ENCODE measurements at places on chromosomes 7 and 10.
A peak's percentile ranks its signal among the peaks of the same experiment; 100 is the strongest.

DNA sequence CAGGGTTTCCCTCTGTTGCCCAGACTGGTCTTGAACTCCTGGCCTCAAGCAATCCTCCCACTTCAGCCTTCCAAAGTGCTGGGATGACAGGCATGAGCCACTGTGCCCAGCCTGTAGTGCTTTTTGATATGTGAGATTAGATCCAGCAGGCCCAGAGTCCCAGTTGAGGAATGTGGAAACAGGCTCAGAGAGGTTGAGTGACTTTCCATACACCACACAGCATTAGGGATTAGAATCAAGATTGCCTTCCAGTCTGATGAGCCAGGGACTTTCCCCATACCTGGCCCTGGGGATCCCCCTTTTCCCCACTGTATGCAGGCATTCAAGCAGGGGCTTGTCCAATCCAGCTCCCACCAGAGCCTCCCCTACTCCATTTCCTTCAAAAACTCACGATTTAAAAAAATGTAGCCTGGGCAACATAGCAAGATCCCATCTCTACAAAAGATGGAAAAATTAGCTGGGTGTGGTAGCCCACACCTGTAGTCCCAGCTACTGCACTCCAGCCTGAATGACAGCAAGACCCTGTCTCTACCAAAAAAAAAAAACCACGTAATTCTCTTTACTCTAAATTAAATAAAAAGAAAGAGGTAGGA lies 75.0 kb upstream of the GTF2I start:
- DNase-seq = no peak

DNA sequence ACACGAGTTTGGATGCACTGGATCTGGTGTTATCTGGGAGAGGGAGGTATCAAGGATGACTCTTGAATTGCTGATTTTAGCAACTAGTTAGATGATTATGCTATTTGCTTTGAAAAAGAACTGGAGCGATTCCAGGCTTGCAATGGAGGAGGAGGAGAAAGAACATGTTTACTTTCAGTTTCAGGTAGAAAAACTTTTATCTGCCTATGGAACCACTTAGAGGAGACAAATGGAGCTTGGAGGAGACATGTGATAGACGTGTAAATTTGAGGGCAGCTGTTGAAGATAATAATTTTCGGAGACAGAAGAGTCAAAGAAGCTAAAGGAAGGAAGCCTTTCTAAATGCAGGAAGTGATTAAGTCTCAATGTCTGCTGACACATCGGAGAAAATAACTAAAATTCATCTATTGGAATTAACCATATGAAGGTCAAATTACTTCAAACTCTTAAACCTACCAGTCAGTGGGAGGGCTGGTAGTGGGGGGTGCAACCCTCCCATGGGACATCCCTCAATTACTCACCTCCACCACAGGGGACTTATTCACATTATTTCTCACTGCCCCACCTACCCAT lies 56.4 kb upstream of the GNAI1 start:
- no peak for DNase-seq

DNA sequence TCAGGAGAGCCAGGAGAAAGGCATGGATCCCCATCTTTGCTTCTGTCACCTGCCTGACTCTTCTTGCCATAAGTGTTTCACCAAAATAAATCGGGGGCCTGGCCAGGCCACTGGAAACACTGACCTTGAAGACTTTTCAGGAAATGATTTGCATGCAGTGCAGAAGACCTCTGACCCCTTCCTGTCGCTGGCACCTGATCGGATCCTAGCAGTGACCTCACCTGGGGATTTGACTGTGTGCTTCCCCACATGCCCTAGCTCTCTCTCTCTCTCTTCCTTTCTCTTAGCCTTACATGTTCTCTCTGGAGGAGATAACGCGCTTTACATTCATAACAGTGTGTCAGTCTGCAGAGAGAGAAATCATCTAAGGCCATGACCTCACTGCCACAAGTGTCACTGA lies 243.0 kb downstream of the PRPF18 start:
- no peak for DNase-seq

GRCh38 chr7:101235522-101235921 lies 2.1 kb downstream of the CLDN15 start:
- DNase-seq = no peak

DNA sequence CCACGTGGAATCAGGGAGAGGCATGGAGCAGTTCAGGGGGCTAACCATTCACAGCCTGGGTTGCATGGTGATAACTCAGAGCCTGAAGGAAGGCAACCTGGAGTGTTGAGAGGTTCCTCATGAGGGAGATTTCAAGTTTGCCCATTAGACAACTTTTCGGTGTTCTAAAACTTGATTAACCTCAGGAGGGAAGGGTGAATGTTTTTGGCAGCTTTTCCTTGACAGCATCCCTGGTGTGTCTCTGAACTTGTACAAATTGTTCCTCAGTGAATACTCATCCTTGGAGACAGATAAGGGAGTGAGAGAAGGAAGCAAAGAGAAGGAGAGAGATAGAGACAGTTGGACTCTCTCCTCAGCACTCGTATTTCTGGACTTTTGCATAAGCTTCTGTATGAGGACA lies at the start of gene OR9A4:
TSS of gene OR9A4 (plus strand) at position 301 of the 400 bp plus-strand sequence. CDS start 2,477 bp downstream, outside the sequence.
- no peak for DNase-seq

DNA sequence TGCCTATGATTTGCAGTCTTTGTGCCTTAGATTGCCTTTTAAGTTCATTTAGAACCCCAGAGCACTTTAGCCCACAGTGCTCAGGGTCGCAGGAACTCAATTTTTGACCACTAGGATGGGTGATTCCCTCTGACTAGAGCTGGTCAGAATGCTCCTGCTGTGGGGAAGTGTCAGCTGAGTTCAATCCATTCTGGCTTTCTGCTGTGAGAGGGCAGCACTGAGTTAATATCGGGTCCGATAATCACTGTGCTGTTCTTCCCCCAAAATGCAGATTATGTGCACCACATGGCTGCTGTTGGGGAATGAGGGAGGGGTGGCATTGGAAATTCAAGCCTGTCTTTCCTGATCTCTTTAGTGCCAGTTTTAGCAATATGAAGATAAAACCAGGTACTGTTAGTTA lies 886.4 kb downstream of the DNAJB9 start:
- DNase-seq = no peak

DNA sequence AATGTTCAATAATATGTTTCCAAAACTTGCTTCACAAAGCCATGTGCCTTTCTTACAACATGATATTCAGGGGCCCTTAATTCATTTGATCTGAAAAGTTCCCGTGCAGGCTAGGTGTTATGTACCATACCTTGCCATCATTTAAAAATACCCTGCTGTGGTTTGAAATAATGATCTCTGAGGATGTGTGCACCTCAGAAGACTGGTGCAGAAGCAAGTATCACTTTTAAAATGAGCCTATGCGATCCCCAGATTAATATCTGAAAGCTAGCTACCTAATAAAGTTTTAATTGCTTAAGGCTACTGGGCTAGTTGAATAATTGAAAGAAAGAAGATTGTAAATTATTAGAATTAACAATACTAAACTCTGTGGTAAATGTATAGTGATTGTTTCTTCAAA lies 262.4 kb downstream of the CDK14 start:
- no peak for DNase-seq

DNA sequence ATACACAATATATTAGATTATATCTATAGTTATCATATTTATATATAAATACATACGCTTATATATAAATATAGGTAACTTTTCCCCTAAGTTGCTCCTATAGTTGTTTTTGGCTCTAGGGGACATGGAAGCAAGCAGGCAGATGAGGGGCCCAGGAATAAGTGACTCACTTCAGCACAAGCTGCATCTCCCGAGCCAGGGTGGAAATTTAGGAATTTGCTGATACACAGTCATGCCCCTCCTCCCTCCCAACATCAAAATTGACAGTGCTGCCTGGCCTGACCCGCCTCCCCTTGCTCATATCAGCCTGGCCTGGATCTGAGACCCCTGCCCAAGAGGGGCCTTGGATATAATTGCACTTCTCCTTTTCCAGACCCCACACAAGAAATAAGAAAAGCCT lies 33.8 kb downstream of the MKI67 start:
- no peak for DNase-seq

GRCh38 chr10:61902445-61903220 lies 1.1 kb downstream of the ARID5B start:
- DNase-seq = peak; percentile 79

- DNase-seq = no peak
These were observed 192.3 kb upstream of the PRSS58 start for GRCh38 chr7:142450206-142450605.

- no peak for DNase-seq
These were observed 59.3 kb upstream of the NMT2 start for GRCh38 chr10:15227611-15228372.

DNA sequence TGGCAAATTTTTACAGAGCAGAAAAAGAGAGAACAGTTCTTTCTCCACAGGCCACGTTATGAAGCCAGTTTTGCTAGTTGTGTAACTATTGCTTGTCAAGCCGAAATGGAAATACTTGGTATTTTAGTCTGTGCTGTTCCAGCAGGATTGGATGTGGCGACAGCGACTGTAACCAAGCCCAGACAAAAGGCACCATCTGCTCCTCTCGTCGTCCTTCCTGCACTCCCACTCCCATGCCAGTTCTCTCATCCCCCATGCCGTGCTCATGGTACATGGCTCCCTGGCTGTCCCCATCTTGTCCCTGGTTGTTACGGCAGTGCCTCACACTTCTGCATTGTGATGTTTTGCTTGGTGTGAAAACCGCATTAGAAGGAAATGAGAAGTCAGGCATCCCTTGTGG lies 185.7 kb upstream of the FZD8 start:
- DNase-seq = no peak

GRCh38 chr7:76318488-76319353 lies 16.2 kb downstream of the HSPB1 start:
- peak; percentile 71 for DNase-seq

- no peak for DNase-seq
These were observed 156.1 kb downstream of the DKK1 start for GRCh38 chr10:52469970-52470705.

DNA sequence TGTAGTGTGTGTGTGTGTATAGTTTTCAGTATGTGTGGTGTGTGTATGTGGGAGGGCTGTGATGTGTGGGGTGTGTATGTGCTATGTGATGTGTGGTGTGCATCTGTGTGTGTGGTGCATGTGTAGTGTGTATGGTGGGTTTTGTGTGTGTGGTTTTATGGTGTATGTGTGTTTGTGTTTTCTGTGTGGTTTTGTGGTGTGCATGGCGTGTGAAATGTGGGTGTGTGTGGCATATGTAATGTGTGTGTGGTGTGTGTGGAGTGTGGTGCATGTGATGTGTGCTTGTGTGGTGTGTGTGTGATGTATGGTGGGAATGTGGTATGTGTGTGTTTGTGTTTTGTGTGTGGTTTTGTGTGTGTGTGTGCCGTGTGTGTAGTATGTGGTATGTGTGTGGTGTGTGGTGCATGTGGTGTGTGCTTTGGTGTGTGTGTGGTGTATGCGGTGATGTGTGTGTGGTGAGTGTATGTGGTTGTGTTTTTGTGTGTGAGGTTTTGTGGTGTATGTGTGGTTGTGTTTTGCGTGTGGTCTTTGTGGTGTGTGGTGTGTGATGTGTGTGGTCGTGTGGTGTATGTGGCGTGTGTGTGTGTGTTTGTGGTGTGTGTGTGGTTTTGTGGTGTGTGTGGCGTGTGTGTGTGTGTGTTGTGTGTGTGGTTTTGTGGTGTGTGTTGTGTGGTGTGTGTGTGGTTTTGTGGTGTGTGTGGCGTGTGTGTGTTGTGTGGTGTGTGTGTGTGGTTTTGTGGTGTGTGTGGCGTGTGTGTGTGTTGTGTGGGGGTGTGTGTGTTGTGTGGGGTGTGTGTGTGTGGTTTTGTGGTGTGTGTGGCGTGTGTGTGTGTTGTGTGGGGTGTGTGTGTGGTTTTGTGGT lies 18.0 kb upstream of the PPP2R2D start:
- DNase-seq = no peak

DNA sequence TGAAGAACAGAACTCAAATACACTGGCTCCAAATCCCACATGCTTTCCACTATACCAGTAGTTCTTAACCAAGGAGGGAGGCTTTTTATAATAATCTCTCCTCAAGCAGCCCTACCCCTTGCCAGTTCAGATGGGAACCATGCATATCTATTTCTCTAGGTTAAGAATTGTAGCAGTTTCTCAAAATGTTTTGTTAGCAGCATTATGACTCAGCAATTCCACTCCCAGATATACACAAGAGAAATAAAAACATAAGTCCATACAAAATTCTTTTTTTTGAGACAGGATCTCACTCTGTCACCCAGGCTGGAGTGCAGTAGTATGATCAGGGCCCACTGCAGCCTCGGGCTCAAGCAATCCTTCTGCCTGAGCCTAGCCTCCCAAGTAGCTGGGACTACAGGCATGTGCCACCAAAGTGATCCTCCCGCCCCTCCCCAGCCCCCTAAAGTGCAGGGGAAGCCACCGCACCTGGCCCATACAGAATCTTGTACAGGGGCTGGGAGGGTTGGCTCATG lies 18.1 kb downstream of the YWHAG start:
- no peak for DNase-seq

- DNase-seq = no peak
These were observed 18.1 kb upstream of the NPTX2 start for GRCh38 chr7:98598846-98599615.

GRCh38 chr10:47046321-47047126 lies 135.3 kb downstream of the PTPN20 start:
- no peak for DNase-seq

- no peak for DNase-seq
These were observed 262.1 kb downstream of the SKIDA1 start for GRCh38 chr10:21263263-21263803.

DNA sequence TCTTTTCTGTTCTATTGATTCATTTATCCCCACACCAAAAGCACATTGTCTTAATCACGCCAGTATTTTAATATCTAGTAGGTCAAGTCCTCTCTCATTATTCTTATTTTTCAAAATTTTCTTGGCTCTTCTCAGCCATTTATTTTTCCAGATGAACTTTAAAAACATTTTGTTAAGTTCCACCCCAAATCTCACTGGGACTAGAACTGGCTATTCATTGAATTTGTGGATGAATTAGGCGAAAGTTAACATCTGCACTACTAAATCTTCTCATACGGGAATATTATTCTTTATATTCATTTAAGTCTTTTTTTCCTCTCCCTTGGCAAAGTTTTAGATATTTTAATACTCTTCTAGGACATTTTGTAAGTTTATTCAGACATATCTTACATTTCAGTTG lies 295.2 kb upstream of the MGMT start:
- no peak for DNase-seq

DNA sequence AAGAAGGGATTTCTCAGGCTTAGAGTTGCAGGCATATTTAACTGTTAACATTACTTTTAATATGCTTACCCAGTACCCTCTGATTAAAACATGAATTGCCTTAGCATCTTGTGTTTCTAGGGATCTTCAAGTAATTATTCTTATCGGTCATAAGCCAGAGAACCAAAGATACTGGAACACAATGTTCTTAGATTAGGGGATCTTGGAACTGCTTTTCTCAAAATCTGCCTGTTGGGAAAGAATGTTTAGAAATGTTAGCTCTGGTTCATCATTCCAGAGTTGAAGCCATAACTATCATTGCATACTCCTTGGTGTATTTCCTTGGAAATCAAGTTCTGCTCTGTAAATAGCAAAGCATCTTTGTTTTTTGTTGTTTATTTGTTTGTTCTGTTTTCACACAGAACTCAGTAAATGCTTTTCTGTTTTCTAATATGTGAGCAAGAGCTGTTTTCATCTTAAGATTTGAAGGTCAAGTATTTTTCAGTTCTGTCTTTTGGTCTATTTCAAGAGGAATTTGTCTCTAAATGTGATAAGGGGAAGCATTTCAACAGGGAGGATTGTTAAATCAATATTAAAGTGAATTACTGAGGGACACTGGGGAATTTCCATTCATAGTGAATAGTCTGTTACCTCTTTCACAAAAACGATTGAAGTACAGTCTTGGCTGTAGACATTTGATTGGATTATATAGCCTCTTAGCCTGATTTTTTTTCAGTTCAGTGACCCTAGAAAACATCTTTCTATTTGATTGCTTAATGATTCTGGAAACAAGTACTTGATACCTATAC lies 103.2 kb upstream of the CYP26C1 start:
- no peak for DNase-seq

GRCh38 chr7:19623676-19624075 lies 85.2 kb downstream of the POLR1F start:
- no peak for DNase-seq

Measured in stimulated activated CD4-positive, alpha-beta T cell treated with anti-CD3 and anti-CD28 coated beads, Interleukin-2, amount 100 ng/mL, for 24 hours (primary cell).